ENCODE measurements at places on chromosomes 16 and 17. TPM values are rescaled to one million over a fixed set of nuclear protein-coding genes. Genes with fewer than 3 reads are reported as not detected.
A peak's percentile ranks its signal among the peaks of the same experiment; 100 is the strongest.

CCL13 gene
- polyA plus RNA-seq: 0.81 TPM

CDRT15L2 gene
- polyA plus RNA-seq: not detected

ODAD4 gene
- polyA plus RNA-seq: 0.74 TPM

TRIM25 gene
- 11.6 TPM for polyA plus RNA-seq

GRCh38 chr16:79463841-79464240 lies 136.7 kb downstream of the MAF start:
- no peak for DNase-seq

- no peak for DNase-seq
Observed at GRCh38 chr16:4936181-4936990, 562 bp downstream of the PPL start.

DNA sequence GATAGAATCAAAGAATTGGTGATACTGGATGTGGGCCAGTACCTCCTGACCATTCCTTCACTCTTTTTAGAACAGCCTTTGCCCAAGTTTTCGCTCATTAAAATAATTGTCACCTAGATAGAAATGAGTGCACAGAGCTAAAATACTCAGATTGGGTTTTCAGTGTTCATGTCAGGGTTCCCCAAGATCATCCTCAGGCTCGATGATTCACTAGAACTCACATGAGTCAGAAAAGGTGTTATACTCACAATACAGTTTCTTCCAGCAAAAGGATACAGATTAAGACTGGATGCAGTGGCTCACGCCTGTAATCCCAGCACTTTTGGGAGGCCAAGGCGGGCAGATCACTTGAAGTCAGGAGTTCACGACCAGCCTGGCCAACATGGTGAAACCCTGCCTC lies 19.9 kb downstream of the ERCC4 start:
- DNase-seq: no peak

GRCh38 chr17:32720671-32721070 lies 156.3 kb downstream of the MYO1D start:
- no peak for DNase-seq

GRCh38 chr17:17494499-17494869 lies 1.7 kb downstream of the RASD1 start:
- DNase-seq: no peak

DNA sequence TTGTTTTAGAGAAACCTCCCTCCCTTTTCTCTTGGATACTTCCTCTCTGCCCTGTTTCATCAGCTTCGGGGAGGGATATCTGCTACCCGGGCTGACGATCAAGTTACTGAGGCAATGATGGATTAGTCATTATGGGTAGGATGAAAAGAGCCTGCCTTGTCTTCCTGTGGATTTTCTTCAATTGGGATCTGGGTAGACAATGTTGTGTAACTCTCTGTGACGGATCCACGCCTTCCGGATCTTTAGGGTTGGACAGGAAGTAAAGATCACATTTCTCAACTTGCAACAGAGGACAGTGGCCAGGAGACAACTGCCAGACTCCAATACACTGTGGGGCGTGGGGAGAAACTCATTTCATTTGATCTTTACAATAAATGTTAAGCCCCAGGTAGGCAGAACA lies 11.3 kb upstream of the CHST6 start:
- peak; percentile 38 for DNase-seq

DNA sequence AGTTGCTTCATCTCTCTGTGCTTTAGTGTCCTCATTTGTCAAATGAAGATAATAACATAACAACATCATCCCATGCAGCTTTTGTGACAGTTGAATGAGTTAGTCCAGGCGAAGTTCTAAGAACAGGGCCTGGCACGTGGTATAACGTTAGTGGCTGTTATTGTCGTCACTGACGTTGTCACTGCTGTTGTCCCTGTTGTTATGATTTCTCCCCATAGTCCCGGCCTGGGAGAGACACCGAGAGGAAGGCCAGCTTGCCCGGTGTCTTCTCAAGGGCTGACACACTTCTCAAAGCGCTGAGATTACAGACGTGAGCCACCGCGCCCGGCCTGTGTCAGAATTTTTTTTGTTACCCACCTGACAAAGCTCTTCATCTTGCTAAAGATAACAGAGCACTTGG lies 29.9 kb downstream of the ABR start:
- DNase-seq: no peak

DNA sequence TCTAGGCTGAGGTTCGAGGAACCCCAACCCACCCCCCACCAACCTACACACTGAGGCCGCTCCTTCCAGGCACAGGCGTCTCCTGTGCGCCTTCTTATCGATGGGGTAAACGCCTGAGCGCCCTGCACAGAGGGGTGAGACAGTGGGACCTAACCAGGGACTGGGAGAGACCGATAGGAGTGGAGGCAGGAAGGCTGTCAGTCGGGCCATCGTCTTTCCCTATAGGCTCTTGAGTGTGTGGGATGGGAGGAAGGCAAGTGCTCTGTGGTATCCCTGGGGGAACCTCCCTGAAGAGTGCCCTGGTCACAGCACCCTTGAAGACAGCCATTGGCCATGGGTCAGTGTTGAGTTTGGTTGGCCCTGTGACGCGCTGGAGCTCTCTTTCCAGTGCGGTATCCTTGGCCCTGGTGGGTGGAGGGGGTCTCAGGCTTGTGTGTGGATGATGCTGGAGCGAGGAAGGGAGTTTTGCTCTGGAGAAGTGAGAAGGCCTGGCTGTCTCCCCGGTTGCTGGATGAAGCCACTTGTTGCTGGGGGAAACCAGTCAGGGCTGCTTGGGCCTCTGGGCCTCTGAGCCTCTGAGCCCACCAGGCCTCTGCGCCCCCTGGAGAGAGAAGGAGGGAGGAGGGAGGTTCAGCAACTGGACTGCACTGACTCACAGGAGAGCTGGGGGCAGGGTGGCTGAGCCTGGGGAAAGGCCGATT lies 1.7 kb downstream of the GPRC5C start:
- no peak for DNase-seq

DNA sequence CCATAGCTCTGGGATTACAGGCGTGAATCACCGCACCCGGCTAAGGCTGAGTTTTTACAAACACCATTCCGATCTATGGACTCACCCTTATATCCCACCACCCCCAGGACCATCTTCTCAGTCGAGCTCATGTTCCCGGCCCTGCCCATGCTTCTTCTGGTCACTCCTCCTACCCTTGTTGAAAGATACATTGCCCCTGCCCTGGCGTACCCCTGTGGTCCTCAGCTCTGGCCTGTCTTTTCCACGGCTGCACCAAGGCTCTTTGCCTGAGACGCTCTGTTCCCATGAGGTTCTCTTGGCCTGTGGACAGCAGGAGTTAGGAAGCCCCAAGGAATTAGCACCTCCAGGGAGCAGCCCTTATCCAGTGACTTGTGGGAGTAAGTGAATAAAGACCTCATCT lies 379.4 kb upstream of the TNRC6C start:
- DNase-seq: no peak

Measured in muscle of back (tissue), 13 donors.